ENCODE measurements at places on chromosomes 11 and 22.

DNA sequence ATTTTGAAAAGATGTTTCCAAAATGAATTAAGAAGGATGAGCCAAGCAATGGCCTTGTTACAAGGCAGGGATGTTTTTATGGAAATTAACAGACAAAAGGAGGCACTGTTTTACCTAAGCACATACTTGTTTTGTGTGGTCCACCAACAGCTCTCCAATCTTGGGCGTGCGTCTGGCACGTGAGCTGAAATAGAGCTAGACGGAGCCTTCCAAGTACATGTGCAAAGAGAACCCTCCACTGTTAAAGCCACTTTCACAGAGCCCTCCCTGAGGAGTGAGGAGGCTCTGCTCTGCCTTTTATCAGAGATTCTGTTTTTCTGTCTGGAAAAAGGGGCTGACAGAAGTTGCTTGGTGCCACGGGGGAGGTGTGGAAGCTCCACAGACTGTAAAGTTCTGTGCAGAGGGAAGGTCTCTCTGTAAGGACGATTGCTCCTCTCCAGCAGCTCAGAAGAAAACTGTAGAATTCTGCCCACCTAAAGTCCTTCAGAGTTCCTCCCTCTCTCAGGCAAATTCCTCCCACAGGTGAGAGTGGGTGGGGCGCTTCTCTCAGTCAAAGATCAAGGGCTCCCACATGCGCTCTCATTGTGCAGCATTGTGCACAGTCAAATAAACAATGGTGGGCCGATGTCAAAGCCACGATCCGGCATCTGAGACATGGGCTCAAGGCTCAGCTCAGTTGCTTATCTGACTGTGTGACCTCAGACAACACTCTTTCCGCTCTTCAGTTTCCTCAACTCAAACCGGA is 92.6 kb upstream of the CSNK2A3 start:
- no peak for DNase-seq

DNA sequence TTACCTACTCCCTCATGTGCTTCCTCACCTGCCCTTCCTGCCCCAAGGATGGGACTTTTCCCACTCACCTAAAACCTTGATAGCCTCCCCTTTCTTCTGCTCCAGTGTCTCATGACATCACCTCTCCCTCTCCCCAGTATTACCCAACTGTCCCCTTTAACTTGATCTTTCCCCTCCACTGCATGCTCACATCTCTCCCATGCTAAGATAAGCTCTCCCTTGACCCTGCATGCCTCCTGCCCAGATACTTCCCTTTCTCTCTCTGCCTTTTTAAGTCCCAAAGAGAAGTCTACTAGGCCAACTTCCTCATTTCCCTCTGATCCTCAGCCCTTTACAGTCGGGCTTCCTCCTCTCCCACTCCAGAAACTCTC is 14.8 kb downstream of the CD3E start:
- DNase-seq, result no peak

- no peak for DNase-seq
Measured at GRCh38 chr11:130580372-130580771, 131.9 kb downstream of the ADAMTS15 start.

DNA sequence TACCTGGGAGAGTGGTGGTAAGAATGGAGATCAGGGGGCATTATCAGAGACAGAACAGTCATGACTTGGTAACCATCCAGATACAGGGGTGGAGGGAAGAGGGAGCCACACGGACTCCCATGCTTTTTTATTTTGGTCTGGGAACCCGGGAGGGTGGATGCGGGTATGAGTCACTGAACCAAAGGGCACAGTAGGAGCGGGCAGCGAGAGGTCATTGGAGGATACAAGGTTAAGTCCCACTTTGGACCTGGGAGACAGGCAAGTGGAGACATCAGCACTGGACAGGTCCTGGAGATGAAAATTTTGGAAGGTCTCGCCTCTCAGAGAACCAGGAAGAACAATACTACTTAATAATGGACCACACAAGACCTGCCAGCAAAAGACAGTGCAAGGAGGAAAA is 6.7 kb downstream of the HDHD5 start:
- DNase-seq, result no peak

DNA sequence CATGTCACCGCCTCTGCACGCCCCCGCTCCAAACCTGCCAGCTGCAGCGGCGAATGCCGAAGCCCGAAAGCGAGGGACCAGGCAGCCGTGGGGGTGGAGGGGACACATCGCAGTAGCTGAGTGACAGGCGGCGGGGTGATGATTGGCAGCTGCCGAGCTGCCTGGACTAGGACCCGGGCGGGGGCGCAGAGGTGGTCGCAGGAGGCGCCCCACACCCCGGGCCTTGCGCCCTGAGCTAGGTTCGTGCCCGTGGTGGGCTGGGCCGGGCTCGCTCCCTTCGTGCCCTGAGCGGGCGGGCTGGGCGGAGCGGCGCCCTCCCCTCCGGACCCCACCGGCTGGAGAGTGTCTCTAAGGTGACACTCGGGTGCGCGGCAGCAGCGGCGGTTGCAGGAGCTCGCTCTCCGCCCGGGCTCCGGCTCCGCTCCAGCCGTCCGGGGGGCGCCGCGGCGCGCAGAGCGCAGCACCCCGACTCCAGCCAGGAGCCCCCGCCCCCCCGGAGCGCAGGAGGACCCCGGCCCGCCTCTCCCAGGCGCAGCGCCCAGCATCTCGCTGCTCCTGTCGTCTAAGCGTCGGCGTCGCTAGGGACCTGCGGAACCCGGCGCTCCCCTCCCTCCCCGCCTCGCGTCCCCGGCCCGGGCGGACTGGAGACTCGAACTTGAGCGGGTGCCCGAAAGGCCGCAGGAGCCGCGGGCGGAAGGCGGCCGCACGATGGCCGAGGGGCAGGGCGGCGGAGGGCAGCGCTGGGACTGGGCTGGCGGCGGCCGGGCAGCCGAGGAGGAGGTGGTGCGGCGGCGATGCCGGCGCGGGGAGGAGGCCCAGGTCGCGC is 14.5 kb upstream of the DGKZ start:
- DNase-seq, result peak; percentile 70

DNA sequence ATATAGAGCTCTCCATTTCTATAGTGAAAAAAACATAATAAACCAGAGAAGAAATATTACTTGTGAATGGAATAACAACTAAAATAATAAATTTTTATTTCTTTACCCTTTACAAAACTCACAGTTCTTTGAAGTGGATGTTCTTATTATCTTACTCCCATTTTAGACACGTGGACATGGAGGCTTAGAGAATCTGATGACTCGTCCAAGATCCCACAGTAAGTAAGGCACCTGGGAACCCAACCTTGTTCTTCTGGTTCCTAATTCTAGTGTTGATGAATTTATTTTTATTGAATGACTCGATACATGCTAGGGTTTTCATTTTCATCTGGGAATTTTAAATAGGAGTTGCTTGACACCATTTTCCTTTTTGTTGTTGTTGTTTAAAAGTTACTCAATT is 1.8 kb downstream of the BPIFC start:
- DNase-seq, result no peak

DNA sequence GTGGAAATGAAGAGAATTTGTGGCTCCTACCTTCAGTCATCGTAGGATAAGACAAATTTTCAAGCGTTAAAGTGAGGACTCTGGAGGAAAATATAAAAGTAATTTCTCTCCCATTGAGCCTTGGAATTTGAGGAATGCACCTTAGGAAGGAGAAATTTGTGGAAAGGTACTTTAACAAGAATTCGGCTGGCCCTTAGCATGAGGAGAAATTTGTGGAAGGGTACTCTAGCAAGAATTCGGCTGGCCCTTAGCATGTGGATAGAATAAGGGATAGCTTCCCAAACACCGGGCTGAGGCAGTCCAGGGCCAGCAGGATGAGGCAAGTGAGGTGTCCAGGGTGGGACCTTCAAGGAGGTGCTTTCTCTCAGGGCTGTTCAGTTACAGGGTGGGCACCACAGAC is 33.2 kb upstream of the FAR1 start:
- DNase-seq, result no peak

GRCh38 chr22:37607935-37608476 is 628 bp upstream of the GGA1 start:
- no peak for DNase-seq

- no peak for DNase-seq
Measured at GRCh38 chr11:121198491-121198890, 94.1 kb upstream of the SC5D start.

GRCh38 chr11:57597461-57597915 is at the start of gene SERPING1:
SERPING1 (plus strand) TSS chr11:57597685; CDS start chr11:57598271, 586 bp downstream.
- DNase-seq, result no peak

DNA sequence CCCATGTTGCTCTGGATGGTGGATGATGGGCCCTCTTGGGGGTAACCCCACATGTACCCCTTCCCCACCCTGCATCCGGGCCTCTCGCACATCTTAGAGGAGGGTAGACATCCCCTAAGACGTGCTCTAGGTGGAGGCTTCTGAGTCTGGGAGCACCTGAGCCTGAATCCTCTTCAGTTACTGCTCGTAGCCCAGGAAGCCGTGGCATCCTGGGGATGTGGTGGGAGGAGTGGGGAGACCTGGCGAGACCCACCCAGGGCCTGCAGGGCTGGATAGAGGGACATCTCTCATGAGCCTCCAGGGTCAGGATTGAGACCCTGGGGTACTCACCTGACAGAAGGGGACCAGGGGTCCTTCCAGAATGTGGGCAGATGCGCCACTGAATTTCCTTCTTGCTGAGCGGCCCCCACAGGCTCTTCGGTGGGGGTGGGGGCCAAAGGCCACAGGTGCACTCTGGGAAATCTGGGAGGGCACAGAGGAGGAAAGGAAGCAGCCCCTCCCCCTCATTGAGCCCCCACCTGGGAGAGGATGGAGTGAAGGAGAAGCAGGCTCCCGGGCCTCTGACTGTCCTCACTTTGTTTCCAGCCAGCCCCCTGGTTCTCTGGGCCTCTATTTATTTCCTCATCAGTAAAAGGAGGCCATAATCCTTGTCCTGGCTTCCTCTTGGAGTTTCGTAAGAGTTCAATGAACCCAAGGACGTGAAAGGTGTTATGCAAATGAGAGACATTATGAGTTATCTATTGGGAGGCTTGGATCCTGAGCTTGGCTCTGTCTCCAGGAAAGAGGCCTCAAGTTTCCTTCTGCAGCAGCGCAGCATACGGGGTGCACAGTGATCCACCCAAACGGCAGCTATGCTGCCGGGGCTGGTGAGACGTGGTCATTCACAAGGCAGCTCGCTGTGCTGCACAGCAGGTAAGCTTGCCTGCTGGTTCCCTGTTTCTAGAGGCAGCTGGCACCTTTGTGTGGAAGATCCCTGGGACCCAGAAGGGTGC is 31.2 kb downstream of the KCNJ4 start:
- no peak for DNase-seq

DNA sequence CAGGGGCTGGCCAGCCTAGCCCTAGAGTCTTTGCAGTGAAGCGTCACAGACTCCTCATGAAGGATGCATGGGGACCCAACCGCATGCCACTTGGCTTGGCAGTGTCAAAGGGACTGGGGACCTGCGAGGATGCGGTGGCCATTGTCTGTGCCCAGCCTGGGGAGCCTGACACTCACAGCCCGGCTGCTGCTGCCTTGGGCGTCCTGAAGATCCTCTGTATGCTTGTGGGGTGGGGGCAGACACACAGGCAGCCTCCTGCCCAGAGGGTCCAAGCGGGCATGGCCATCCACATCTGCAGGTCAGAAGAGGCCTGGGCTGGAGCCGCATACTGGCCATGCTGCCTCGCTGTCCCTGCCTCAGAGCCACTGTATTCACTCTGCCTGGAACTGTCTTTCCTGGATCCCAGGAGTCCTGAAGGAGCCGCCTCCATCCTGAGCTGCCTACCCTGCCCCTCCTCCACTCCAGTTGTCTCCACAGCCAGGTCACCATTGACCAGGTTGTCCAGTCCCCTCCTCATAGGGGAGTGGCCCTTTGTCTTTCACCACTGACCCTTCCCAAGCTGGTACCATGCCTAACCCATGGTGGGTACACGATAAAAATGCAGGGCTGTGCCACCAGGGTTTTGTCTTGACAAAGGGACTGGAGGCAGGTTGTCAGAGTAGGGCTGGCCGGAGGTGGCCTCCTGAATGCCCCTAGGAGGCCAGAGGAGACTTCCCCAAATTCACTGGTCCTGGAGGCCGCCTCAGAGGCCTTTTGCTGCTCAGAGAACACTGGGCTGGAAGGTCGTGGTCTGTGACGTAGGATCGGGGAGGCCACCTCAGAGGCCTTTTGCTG is 107.0 kb downstream of the KCNQ1OT1 start:
- DNase-seq, result no peak

GRCh38 chr22:29630987-29631386 is 27.6 kb downstream of the NF2 start:
- no peak for DNase-seq

- DNase-seq, result no peak
Measured at GRCh38 chr22:43880541-43880991, 11.2 kb downstream of the PNPLA5 start.

DNA sequence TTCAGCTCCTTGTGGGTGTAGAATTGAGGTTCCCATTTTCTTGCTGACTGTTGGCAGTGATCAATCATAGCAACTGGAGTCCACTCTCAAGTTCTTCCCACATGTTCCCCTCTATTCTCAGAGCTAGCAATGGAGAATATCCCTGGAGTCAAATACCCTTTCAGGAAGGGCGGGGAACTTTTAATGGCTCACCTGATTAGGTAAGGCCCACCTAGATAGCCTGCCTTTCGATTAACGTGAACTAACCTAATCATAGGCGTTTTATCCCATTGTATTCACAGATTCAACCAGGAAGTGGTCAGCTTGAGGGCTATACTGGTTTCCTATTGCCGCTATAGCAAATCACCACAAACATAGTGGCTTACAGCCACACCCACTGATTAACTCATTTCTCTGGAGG is 7.1 kb upstream of the LRRC55 start:
- no peak for DNase-seq

GRCh38 chr11:22521226-22521625 is 104.4 kb downstream of the FANCF start:
- DNase-seq, result no peak

DNA sequence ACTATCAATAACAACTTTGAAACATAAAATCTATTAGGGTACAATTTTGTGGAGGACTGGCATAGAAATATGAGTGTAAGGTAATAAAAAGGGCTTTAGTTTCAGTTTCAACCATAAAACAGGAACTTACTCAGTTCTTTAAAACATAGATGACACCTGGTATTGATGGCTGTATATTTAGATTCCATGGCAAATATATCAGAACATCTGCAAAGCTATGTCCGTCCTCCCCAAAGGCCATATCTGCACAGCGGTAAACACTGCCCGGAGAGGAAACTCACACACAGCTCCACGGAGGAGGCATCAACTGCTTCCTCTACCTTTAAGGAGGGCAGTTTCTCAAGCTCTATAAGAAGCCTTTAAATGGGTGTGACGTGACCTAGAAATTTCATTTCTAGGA is 993.3 kb downstream of the BRD1 start:
- no peak for DNase-seq
